Kidney tubule cell (primary cell): ENCODE measurements at places on chromosomes 3 and 15.
A peak's percentile ranks its signal among the peaks of the same experiment; 100 is the strongest.

GRCh38 chr15:58444056-58444455 lies 12.3 kb downstream of the LIPC start:
- DNase-seq = peak; percentile 92

GRCh38 chr3:107710851-107711250 lies 188.1 kb downstream of the BBX start:
- DNase-seq = peak; percentile 33

- peak; percentile 96 for DNase-seq
These were observed 20.2 kb downstream of the CCR1 start for GRCh38 chr3:46187876-46188275.

DNA sequence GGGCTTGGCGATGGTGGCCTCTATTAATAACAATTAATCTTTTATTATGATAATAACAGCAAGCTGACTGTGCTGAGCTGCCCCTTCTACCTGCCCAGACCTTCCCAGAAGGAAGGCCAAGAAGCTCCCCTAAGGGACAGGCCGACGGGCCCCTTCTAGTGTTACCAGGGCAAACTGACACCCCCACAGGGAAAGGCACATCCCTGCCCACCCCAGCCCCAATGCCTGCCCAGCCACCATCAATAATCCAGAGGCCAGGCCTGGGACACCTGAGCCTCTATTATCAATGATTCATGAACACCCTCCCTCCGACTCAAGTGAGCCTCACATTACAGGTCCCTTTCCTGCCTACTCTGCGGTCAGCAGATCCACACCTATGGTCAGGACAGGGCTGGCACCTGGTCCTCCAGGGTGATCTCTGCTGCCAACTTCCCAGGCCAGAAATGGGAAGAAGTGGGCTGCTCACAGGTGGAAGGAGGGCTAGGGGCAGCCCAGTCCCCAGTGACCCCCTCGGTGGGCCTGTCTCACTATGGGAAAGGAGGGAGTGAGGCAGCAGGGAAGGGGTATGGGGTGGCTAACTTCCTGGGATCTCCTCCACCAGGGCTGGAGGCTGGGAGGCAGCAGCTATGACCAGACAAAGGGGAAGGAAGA lies 1.8 kb downstream of the TWF2 start:
- peak; percentile 66 for DNase-seq

- no peak for DNase-seq
These were observed 70.1 kb upstream of the GLCE start for GRCh38 chr15:69090197-69090948.

- DNase-seq = peak; percentile 70
These were observed 82.0 kb upstream of the XXYLT1 start for GRCh38 chr3:195352895-195353488.

DNA sequence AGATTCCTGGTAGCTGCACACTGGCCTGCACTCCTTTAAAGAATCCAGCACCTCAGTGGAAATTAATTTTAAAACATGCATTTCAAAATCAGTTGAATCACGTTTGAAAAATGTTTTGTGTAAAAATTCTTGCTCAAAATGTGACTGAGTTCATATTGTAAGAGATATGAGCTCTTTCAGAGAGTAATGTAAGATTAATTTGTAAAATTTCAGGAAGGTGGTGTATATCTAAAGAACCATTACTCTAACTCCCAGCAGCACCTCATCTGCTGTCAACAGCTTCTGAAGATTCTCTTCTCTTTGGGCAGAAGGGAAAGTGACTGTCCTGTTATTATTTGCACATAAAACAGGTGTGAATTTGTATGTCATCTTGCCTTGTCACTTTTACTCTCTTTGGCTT lies 97.5 kb upstream of the PLXNA1 start:
- DNase-seq = no peak

DNA sequence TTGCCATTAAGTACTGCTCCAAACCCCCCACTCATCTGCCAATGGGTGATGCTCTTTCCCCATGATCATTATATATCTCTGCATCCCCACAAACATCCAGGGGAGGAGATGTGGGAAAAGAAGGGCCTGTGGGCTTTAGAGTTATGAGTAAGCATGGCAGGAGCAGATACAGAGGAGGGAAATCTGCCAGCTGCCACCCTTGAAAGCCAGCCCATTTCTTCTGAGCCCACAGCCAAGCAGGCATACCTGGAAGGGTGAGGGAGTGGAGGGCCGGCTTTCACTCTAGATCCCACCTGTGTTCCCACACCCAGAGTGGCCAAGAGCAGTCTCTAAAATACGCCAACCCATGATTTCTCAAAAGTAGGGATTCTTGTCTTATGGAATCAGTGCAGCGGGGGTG lies 1.7 kb upstream of the SLC25A38 start:
- DNase-seq = no peak

DNA sequence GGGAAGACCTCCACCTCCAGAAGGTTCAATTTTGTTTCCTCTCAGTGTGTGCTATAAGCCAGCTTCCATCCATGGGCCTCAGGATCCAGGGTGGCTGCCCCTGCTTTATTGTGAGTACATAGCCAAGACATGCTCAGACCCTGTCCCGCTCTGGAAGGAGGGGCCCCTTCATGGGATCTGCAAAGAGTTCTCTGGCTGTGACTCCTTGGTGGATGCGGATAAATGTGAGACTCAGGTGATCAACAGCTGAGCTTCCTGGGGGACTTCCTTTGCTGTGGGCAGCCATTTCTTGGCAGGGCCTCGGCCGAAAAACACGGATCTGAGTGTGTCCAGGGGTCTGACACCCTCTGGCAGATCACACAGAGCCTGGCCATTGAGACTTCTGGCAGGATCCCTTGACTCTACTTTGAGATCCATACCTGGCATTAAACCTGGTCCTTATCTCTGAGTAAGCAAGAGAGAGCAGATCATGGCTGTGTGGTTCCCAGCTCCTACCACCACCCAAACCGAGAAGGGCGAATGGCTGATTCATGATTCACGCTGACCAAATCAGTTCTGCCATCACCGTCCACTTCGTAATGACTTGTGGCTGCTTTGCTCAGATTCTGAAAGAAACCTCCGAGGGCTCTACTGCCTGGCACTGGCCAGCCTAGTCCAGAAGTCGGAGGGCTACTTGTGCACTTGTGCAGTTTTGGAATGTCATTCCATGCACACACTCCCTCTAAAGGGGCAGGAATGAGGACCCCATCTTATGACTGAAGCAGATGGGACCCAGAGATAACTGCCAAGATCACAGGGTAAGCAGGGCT lies 68.1 kb downstream of the SENP2 start:
- no peak for DNase-seq

- DNase-seq = no peak
These were observed 1.6 kb upstream of the SEMA3B start for GRCh38 chr3:50267280-50267913.

DNA sequence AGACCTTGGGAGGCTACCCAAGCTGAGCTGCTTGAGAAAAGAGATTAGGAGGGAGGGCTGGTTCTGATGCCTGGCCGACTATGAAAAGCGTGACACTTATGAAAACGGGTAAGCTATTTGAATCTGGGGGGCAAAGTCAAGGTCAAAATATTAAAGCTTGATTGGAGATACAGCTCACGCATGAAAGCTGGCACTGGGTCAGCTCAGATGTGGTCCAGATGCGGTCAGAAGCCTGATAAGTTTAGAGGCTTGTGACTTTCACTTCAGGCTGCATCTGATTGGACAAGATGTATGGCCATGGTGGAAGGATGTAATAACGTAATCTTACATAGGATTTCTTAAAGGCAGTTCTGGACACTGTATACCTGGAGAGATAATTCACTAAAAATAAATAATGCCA lies 690.3 kb downstream of the NTRK3 start:
- no peak for DNase-seq

DNA sequence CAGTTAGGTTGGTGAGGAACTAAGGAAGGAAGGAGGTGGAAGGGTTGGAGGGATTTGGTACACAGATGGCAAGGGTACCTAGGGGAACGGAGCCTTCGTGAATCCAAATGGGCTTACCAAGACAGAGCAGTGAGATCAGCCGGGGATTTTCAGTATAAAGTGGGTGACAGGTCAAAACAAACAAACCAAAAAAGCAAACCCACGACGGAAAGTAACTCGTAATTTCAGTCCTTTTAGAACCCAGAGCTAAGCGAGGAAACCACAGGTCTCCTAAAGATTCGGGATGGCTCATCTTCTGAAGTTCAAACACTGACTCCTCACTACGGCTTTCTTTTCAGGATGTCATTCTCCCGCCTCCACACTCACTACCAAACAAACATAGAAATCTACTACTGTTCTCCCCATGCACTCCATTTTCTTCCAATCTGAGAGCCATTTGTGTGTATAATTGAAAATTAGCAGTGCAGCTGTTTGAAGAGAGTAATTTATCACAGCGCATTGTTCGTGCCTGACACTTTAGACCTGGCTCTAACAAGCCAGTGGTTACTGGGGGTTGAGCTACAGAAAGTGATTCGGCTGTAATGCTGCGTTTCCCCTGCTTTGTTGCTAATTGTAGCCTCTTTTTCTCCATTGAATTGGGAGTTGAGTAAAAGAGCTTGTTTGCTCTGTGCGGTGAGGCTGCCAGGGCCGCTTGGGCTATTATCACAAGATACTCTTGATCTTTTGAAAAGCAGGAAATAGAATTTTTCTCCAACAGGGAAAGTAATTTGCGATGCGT lies 64.7 kb upstream of the CCDC39 start:
- DNase-seq = no peak

GRCh38 chr3:13600950-13601691 lies 52.2 kb downstream of the FBLN2 start:
- DNase-seq = peak; percentile 95

DNA sequence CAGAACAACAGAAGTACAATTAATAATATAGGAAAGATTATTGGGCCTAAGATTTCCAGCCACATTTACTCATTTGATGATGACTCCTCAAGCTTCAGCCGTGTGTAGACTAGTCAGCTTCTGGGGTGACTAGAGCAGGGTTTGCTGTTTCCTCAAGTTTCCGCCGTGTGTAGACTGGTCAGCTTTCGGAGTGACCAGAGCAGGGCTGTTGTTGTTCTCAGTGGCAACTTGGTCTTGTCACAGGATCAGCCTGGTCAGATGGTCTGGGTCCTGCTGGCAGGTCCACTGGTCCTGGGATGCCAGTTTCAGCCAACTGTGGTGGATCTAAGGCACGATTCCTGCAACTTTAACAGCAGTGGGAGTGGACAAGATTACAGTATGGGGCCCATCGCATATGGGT lies 21.8 kb upstream of the NOX5 start:
- no peak for DNase-seq

DNA sequence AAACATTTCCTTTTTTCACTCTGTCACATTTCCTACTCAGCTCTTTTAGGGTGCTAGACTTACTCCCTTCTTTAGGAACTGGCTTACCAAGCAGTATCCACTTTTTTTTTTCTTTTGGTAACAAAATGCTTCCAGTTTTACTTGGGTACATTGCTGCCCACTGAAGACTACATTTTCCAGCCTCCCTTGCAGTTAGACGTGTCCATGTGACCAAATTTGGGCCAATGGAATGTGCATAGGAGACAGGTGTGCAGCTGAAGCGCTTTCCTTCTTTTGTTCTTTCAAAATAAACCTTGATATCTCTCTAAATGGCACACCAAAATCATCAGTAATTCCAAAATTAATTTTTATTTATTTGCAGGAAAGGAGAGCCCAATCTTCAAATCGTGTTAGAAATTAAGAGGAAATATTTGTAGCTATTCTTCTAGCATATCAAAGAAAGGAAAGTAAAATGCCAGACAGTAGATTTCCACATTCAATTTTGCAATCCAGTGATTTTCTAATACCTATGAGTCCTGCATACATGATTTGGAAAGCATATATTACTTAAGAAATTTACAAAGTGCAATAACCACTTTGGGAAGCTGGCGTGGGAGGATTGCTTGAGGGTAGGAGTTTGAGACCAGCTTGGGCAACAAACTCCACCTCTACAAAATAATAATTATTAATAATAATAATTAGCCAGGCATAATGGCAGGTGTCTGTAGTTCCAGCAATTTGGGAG lies 422.0 kb upstream of the FRG2C start:
- no peak for DNase-seq

GRCh38 chr3:123883701-123884202 lies 380 bp downstream of the MYLK start:
- DNase-seq = peak; percentile 23

GRCh38 chr15:80173022-80173759 lies 20.4 kb downstream of the FAH start:
- peak; percentile 76 for DNase-seq

- no peak for DNase-seq
These were observed 28.1 kb downstream of the TEX9 start for GRCh38 chr15:56393277-56393676.

- no peak for DNase-seq
These were observed 129.3 kb downstream of the TNIK start for GRCh38 chr3:171330938-171331337.

GRCh38 chr3:139202959-139203349 lies 140.9 kb upstream of the MRPS22 start:
- no peak for DNase-seq

- peak; percentile 74 for DNase-seq
These were observed 223.2 kb downstream of the MTHFS start for GRCh38 chr15:79673416-79674123.

DNA sequence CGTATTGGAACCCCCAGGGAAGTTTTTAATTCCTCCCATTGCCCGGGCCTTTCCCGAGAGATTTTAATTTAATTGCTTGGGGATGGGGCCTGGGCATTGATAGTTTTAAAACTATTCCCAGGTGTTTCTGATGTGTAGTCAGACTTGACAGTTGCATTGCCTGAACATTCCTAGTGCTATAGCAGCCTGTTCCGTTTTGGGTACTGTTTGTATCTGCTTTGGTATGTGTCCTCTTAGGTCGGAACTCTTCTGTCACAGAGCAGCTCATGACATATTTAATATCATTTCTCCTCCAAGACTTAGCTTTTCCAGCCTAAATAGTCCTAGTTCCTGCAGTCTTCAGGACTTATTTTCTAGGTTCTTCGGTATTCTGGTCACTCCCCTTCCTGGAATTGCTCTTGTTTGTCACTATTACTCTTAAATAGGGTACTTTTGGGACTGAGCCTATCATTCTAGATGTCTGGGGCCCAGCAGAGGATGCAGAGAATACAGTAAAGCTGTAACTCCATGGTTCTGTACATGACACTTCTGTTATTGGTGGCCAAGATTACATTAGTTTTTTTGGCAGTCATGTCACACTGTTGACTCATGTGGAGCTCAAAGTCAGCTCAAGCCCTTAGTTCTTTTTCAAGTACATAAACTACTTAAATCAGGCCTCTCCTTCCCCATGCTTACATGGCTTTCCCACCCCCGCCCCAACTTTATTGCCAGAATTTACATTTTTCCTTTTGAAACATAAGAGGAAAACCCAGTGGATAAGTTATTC lies 81.5 kb downstream of the BBX start:
- DNase-seq = no peak

- peak; percentile 54 for DNase-seq
These were observed 1268.1 kb downstream of the OTOL1 start for GRCh38 chr3:162764808-162765071.

GRCh38 chr3:183487896-183488295 lies 59.5 kb upstream of the MCF2L2 start:
- DNase-seq = no peak

DNA sequence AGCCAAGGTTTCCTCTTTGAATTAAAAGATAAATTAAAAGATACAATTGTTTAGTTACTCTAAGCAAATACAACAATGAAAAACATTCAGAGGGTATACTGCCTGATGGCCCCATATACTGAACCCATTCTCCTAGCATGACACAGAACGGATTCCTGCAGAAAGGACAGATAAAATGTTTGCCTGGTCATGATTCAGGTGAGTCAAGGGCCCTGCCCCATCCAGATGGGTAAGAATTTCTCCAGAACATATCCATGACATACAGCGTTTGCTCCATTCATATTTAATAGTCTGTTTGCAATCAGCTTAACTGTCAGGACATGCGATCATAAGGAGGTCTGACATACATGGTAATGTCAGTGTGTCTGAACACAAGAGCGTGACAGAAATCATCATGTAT lies 8.6 kb downstream of the TMEM41A start:
- no peak for DNase-seq

GRCh38 chr15:51585986-51586385 lies 36.6 kb downstream of the DMXL2 start:
- no peak for DNase-seq
